BJ (cell line): ENCODE measurements at places on chromosomes 16 and 17.

DNA sequence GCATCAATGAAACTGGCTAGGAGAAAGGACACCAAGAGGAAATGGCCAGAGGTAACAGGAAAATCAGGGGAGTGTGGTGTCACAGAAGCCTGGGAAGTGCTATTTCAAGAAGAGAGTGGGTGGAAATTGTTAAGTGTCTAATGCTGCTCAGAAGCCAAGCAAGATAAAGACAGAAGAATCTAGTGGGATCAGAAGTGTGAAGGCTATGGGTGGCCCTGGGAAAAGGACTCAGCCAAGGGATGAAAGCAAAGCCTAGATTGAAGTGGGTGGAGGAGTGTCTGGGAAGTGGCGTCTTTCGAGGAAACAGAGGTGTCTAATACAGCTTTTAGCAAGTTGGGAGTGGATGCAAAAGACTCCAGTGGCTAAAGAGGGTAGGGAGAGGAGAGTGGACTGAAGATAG, 13.4 kb downstream of the PDZD9 start:
- DNase-seq: no peak

DNA sequence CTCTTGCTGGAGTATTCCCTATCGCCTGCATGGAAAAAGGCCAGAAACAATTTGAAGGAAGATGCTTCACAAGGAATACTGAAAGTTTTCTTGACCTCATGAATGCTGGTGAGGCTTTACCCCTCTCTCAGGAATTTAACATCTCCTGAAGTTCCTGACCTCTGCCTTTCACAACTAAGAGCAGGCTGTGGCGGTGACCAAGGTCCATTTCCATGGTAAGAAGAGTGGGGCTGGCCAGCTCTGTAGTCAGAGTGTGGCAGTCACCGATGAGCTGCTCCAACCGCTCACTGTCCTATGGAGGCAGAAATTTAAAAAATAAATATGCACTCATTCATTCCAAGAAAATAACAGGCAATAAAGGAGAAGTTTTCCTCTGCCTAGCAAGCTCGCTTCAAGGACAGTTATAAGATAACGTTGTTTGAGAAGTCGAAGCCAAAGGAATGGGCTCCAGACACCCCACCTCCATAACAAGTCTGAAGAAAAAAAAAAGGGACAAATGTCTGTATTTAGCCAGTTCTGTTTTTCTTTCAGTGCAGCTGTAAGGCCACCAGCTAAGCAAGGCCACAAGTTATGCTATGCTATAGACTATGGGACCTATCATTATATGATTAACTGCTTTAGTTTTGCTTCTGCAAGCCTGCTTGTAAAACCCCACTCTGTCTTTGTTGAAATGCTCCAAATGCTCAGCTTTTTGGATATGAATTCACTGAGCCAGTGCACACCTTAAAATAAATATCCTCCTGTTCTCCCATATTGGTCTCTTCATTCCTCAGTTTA, 6.0 kb upstream of the CCL4L2 start:
- no peak for DNase-seq

DNA sequence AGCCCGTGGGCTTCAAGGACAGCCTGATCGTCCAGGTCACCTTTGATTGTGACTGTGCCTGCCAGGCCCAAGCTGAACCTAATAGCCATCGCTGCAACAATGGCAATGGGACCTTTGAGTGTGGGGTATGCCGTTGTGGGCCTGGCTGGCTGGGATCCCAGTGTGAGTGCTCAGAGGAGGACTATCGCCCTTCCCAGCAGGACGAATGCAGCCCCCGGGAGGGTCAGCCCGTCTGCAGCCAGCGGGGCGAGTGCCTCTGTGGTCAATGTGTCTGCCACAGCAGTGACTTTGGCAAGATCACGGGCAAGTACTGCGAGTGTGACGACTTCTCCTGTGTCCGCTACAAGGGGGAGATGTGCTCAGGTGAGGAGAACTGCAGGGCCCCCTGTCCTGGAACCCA, 31.5 kb upstream of the EFCAB13 start:
- DNase-seq: no peak

DNA sequence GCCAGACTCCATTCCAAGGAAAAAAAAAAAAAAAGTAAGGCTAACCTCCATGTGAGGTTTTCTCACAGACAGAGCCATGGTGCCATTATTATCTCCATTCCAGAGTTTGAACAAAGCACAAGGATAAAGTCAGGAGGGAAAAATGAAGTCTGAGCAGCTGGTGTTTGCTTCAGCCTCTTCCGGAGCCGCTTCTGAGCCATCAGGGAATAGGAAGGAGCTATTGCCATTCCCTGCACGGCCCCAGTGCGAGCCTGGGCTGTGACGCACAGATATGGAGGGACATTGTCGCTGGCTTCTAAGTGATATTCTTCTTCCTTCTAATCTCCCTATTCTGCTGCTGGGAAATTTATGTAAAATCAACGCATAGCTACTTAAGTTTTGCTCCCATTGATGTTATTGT, 69.5 kb upstream of the PIRT start:
- no peak for DNase-seq

DNA sequence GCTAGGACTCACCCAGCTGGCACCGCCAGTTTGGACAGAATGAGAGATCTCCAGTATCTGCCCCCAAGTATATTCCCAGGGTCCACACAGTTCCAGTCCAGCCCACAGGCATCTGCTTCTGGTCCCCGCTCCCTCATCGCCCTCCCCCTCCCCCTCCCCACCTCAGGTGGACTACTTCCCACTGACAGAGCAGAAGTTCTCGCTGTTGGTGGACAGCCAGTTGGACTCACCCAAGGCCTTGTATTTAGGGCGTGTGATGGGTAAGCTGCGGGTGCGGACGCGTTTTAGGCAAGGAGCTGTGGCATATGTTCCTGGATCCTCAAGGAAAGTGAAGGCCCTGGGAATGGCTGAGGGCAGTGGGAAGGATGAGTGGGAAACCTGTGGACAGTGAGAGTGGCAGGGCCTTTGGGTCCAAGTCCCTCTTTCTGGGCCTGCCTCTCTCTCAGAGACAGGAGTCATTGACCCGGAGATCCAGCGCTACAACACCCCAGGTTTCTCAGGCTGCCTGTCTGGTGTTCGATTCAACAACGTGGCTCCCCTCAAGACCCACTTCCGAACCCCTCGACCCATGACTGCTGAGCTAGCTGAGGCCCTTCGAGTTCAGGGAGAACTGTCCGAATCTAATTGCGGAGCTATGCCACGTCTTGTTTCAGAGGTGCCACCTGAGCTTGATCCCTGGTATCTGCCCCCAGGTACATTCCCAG, 14.9 kb downstream of the CNTNAP1 start:
- DNase-seq: no peak

GRCh38 chr16:48499923-48500381, 110.0 kb downstream of the N4BP1 start:
- peak; percentile 60 for DNase-seq

GRCh38 chr17:48486557-48486956, 44.3 kb downstream of the HOXB1 start:
- DNase-seq: peak; percentile 72

GRCh38 chr17:82495844-82496528, 23.5 kb upstream of the FOXK2 start:
- DNase-seq: no peak

DNA sequence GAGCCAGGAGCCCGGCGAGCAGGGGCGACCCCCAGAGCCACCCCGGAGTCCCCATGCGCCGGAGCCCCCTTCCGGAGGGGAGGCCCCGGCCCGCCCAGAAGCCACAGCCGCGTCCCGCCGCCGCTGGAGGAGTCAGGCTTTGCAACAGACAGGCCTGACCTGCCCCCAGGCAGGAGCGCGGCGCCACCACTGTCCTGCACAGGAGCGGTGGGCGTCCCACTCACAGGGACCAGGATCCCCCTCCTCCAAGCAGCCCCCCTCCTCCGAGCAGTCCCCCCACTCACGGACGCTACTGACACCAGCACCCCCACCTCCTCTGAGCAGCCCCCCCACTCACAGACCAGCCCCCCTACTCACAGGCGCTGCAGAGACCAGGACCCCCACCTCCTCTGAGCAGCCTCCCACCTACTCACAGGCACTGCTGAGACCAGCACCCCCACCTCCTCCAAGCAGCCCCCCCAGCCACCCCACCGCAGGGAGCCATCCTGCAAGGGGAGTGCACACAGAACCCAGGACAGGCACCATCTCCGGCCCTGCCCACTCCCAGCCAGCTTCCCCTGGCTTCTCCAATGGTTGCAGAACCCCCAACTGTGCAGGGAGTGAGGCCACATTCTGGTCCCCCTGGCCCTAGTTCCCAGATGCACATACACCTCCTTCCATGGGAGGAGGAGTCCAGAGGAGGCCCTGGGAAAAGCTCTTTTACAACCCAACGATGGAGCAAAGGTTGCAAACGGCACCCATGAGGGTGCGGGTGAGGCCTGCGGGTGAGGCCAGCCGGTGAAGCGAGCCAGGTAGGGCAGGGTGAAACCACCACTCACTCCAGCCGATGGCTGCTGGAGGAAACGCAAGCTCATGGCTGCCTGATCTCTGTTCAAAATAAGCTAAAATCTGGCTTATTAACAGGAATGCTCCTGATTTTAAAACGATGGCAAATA, 69.9 kb downstream of the ABR start:
- no peak for DNase-seq

DNA sequence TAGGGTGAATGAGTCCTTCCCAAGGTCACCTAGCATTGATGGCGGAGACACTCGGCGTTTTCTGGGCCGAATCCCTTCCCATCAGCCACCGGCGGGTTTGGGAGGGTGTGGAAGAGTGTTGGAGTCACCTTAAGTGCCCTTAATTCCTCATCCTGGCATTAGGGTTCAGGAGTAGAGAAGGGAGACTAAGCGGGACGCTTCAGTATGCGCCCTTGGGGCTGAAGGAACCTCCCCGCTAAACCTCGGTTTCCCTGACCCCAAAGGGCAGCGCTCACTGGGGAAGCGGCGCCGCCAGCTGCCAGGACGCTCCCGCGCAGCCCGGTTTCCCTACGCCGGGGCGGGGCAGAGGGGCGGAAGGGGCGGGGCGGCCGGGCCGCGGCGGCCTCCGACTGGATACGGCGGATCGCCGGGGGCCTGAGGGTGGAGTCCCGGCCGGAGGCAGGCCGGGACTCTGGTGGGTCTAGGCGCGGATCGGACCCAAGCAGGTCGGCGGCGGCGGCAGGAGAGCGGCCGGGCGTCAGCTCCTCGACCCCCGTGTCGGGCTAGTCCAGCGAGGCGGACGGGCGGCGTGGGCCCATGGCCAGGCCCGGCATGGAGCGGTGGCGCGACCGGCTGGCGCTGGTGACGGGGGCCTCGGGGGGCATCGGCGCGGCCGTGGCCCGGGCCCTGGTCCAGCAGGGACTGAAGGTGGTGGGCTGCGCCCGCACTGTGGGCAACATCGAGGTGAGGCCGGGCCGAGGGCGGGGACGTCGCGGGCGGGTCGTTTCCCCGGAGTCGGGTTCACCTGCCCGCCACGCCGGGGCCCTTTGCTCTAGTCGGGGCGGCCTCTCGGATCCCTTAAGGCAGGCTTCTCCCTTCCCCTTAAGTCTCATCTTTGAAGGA, at the start of gene DHRS11:
DHRS11 (plus strand) TSS at position 446 of the 882 bp plus-strand sequence; CDS start at position 577, 131 bp downstream.
- no peak for DNase-seq

- DNase-seq: no peak
These were observed 29.7 kb upstream of the DLX4 start for GRCh38 chr17:49939318-49939717.

- no peak for DNase-seq
These were observed 8.3 kb upstream of the RAB5C start for GRCh38 chr17:42163113-42163512.

- no peak for DNase-seq
These were observed 11.6 kb upstream of the GOSR2 start for GRCh38 chr17:46911311-46911710.

- DNase-seq: no peak
These were observed 5.8 kb upstream of the RFFL start for GRCh38 chr17:35069311-35069710.

- no peak for DNase-seq
These were observed 1.0 kb downstream of the SRCIN1 start for GRCh38 chr17:38604479-38605403.

GRCh38 chr16:3155972-3156371, 21.1 kb downstream of the ZNF213 start:
- DNase-seq: no peak

DNA sequence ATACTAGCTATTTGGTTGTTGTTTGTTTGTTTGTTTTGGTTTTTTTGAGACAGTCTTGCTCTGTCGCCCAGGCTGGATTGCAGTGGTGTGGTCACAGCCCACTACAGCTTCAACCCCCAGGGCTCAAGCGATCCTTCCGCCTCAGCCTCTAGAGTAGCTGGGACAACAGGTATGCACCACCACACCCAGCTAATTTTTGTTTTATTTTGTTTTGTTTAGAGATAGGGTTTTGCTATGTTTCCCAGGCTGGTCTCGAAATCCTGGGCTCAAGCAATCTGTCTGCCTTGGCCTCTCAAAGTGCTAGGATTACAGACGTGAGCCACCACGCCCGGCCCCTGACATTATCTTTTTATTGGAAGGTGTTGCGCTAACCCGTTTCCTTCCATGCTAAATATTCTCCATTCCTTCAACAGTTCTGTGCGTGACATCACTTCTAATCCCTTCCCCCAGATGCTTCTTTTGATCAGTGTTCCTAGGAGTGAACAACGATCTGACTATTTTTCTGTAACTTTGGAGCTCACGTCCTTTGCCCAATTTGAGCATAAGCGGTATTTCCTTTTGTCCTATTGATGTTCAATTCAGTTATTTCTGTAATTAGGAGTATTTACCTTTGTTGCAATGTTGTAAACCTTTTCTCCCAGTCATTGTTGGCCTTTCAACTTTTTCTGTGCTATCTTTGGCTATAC, 30.2 kb upstream of the EMP2 start:
- DNase-seq: no peak

- no peak for DNase-seq
These were observed 11.5 kb downstream of the FLII start for GRCh38 chr17:18246880-18247612.

GRCh38 chr17:66398617-66399016, 96.2 kb downstream of the PRKCA start:
- no peak for DNase-seq

DNA sequence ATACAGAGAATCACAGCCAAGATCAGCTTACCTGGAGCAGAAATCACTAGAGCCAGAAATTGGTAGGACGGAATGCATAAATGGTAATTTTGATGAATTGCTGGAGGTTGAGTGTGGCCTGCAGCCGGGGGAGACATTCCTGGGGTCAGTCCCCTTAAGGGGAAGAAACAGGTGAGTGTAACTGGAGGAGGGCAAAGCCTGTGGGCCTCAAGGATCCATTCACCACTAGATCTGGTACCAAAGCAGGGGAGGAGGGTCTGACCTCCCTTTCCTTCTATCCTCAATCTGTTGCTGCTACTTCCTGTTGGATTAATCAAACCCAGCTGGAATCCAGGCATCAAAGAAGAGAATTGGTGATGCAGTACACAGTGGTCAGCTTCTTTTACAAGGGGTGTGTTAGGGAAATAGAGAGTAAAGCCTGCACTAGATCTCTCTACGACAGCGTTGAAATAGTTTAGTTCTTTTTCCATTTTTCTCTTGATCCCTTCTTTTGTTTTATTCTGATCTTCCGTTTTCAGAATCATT, 8.6 kb upstream of the ABCA9 start:
- DNase-seq: no peak

- DNase-seq: no peak
These were observed 10.6 kb downstream of the GPRC5B start for GRCh38 chr16:19874026-19874425.

- no peak for DNase-seq
These were observed 8.0 kb downstream of the GRIN2C start for GRCh38 chr17:74851612-74852236.
